Progenitor cell of endocrine pancreas (in vitro differentiated cells): ENCODE measurements at places on chromosomes 3 and 15. TPM values are rescaled to one million over a fixed set of nuclear protein-coding genes. Genes with fewer than 3 reads are reported as not detected.

GRCh38 chr15:52797625-52798501, 7.7 kb upstream of the ONECUT1 start:
- no peaks in the 10 kb centered on the region for H3K27me3 ChIP-seq
- H3K36me3 ChIP-seq: peaks cover 19% of the 10 kb centered on the region
- peak overlapping the region; percentile 86 for H3K27ac ChIP-seq
- DNase-seq: no peak

DNA sequence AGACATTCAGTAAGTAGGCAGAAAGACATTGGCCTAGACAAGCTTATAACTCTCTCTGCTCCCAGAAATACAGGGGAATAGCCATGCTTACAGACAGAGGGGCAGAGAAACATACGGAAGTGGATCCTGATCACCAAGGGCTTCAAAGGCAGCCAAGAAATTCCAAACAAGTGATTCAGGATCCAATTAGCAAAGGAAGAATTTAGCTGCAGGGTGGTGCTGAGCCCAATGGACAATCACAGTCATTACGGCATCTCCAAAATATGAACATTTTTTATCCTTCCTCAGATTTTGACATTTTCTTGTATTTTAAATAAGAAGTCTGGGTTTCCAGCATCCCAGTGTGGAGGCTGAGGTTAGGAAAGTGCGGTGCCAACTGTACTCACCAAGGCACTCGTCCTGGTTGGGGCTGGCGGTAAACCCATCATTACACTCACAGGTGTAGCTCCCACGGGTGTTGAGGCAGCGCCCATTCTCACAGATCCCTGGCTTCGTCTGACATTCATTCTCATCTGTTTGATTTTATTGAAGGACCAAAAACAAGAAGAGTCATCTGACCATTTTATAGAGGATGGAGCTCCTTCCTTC, 96.8 kb downstream of the DUT start:
- H3K36me3 ChIP-seq: peaks cover 2% of the 10 kb centered on the region
- no peak for DNase-seq
- no peak overlapping the region for H3K27ac ChIP-seq
- no peaks in the 10 kb centered on the region for H3K27me3 ChIP-seq

DNA sequence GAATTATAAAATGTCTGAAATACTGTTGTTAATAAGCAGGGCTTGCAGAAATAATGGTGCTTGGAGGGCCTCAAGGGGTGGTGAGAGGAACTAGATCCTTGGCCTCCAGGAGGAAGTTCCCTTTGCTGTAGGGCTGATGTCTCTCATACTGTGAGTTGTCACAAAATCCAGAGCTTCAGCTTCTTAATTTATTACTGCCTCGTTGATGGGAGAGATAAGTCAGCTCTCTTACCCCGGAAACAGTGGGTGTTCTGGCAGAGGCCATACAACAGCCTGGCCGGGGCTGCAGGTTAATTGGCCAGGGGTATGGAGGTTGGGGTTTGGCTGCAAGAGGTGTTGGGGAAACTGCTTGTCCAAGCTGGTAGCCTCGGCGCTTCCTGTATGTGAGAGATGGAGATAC, 15.5 kb downstream of the MAPKAPK3 start:
- DNase-seq: no peak
- H3K4me1 ChIP-seq: peaks cover 7% of the 10 kb centered on the region
- no peaks in the 10 kb centered on the region for H3K27me3 ChIP-seq
- no peaks in the 10 kb centered on the region for H3K36me3 ChIP-seq
- no peak overlapping the region for H3K4me3 ChIP-seq

DNA sequence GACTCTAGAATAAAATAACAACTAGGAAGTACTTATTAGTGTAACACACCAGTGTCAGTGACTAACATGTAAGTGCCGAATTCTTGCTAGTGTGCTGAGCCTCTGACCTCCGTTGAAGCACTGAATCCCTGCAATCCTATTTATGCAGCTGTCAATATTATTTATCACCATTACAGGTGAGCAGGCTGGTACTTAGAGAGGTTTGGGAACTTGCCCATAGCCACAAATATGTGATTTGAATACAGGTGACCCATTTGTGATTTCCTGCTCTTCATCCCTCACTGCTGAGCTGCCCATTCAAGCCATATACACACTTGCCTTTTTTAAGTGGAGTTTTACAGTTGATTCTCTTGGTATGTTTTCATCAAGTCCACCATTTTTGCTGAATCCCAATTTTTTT, 12.2 kb downstream of the EIF4E3 start:
- H3K4me3 ChIP-seq: no peak overlapping the region
- H3K36me3 ChIP-seq: peaks cover 3% of the 10 kb centered on the region
- H3K4me1 ChIP-seq: peaks cover 1% of the 10 kb centered on the region
- no peak overlapping the region for H3K27ac ChIP-seq
- no peaks in the 10 kb centered on the region for H3K27me3 ChIP-seq

DNA sequence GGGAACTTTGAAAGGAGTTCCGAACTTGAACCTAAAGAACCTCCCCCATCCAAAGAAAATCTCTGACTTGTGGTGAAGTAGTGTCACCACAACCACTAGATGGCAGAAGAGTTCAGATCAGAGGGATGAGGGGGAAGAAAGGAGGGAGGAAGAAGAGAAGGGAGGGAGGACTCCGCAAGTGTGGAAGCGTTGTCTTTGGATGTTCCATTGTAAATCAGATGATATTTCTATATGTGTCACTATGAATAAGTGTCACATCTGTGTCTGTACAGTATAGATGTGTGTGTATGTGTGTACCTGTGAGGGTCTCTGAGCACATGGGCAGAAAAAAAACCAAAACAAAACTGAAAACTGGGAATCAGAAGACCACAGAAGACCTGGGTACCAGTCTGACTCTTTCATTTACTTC, 16.9 kb downstream of the SLC24A1 start:
- H3K4me1 ChIP-seq: no peaks in the 10 kb centered on the region
- no peaks in the 10 kb centered on the region for H3K27me3 ChIP-seq
- no peaks in the 10 kb centered on the region for H3K36me3 ChIP-seq
- H3K27ac ChIP-seq: no peak overlapping the region

GRCh38 chr3:32522682-32523081, 20.0 kb upstream of the CMTM6 start:
- DNase-seq: no peak
- H3K4me1 ChIP-seq: peaks cover 7% of the 10 kb centered on the region
- no peak overlapping the region for H3K4me3 ChIP-seq
- H3K27ac ChIP-seq: peak overlapping the region; percentile 51
- peaks cover 34% of the 10 kb centered on the region for H3K36me3 ChIP-seq
- no peaks in the 10 kb centered on the region for H3K27me3 ChIP-seq

DNA sequence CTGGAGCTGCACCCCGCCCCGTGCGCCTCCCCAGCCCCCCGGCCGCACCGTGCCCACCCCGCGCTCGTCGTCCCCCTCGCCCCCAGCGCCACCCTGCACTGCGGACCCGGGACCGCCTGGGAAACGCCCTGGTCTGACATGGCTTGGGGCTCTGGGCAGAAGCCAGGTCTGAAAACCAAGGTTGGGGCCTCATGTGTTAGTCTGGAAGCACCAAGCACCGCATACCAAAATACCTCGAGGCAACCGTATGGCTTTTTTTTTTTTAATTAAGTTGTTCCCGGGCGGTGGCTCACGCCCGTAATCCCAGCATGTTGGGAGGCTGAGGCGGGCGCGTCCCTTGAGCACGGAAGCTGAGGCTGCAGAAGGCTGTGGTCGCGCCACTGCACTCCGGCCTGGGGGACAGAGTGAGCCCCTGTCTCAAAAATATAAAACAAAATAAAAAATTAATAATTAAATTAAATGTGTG, 91.5 kb upstream of the CHD2 start:
- H3K4me1 ChIP-seq: peaks cover 34% of the 10 kb centered on the region
- peak overlapping the region; percentile 80 for H3K4me3 ChIP-seq
- DNase-seq: no peak

GRCh38 chr3:118228151-118228550, 806.5 kb downstream of the IGSF11 start:
- no peak for DNase-seq
- H3K36me3 ChIP-seq: no peaks in the 10 kb centered on the region
- no peaks in the 10 kb centered on the region for H3K27me3 ChIP-seq

The ZIC4 gene
- not detected in 2 replicates for total RNA-seq

GRCh38 chr3:66133853-66134445, 86.9 kb upstream of the SLC25A26 start:
- H3K36me3 ChIP-seq: no peaks in the 10 kb centered on the region
- H3K4me1 ChIP-seq: peaks cover 12% of the 10 kb centered on the region
- H3K27ac ChIP-seq: no peak overlapping the region
- no peak overlapping the region for H3K4me3 ChIP-seq

- peaks cover 5% of the 10 kb centered on the region for H3K4me1 ChIP-seq
- H3K27me3 ChIP-seq: peaks cover 8% of the 10 kb centered on the region
- H3K4me3 ChIP-seq: no peak overlapping the region
- H3K36me3 ChIP-seq: no peaks in the 10 kb centered on the region
- no peak overlapping the region for H3K27ac ChIP-seq
- no peak for DNase-seq
Observed at GRCh38 chr3:170692720-170693119, 106.8 kb upstream of the SLC7A14 start.

DNA sequence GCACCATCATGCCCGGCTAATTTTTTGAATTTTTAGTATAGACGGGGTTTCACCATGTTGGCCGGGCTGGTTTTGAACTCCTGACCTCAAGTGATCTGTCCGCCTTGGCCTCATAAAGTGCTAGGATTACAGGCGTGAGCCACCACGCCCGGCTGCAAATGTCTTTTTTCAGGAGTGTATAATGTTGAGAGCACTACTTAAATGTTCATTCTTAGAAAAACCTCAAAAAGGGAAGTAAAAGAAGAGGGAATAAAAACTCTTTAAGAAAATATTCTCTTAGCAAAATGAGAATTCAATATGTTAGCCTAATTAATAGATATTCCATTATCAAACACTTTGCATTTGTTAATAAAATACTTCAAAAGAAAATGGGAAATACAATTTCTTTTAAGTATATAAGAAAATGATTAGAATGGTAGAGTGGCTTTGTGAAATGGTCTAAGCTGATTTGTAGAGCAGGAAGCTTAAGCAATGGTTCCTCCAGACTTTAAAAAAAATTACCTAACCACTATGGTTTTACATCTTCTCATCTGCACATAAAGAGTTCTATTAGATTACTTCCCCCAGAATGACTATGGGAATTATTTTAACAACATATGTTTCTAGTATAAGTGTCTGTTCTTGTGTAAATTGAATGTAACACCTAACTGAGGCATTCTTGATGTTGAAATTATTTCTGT, 226.7 kb upstream of the ALCAM start:
- no peaks in the 10 kb centered on the region for H3K4me1 ChIP-seq
- no peak overlapping the region for H3K27ac ChIP-seq
- no peaks in the 10 kb centered on the region for H3K27me3 ChIP-seq
- H3K4me3 ChIP-seq: no peak overlapping the region
- no peaks in the 10 kb centered on the region for H3K36me3 ChIP-seq

DNA sequence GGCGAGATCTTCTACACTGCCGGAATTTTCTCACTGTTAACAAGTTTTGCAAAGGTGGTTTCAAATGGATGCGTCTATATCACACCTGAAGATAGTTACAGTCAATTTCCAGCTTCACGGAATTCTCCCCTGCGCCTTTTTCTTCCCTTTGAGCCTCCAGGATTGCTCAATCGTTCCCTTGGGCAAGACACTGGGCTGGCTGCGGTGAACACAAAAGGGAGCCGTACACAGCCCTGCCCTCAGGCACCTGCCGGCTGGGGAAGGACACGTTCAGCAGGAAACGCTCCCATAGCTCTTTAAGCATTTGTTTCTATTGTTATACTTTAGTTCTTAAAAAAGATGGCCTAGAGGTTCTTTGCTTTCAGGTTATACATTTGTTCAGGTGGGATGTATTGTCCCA, 85.7 kb downstream of the C3orf70 start:
- no peak overlapping the region for H3K27ac ChIP-seq
- no peaks in the 10 kb centered on the region for H3K36me3 ChIP-seq
- peaks cover 1% of the 10 kb centered on the region for H3K4me1 ChIP-seq
- H3K4me3 ChIP-seq: no peak overlapping the region

The SEMA3B gene
- total RNA-seq: 24.6 and 27.6 TPM in 2 replicates

DNA sequence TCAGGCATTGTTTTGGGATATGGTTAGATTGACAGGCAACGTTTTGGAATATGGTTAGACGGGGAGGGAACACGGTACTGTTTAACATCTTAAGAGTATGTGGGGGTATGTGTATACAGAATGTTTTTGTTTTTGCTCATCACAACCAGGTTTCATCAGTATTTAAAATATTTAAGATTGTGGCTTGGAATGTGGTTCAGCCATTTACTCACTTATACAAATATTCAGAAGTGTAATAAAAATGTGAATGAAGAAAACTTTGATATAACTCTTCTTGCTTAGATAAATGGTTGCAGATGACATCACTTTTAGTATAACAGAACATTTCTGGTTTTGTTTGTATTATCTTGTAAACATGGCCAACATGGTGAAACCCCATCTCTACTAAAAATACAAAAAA, 3.9 kb upstream of the PAK2 start:
- no peak overlapping the region for H3K4me3 ChIP-seq
- H3K36me3 ChIP-seq: peaks cover 17% of the 10 kb centered on the region
- H3K27me3 ChIP-seq: no peaks in the 10 kb centered on the region
- no peak for DNase-seq

DNA sequence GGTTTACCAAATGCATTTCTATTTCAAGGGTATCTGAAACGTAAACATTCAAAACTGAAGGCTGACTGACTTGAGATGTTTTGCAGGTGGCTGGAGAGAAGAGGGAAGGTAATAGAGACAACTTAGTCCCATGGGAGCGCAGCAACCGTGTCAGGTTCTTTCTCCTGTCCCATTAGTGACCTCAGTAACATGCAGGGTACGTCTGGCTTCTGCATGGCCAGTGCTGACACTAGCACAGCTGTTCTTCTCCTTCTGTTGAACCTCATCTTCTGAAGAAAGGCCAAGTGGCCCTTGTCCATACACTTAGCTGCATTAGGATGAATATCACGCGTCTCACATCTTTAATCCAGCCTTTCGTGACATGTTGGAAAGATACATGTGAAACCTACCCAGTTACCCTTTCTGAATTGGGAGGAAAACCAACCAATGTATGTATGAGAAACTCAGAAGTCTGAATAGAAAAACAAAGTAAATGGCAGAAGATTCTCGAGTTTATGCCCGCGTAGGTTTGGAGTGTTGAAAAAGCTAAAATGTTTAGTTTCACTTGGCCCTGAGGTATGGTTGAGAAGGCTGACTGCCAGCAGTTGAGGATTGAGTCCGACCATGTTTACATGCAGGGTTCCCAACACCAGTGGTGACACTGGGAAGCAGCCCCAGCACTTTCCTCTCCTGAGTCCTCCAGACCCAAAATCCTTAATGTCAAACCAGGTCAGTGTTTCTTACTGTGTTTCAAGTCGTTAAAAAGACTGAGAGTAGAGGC, 10.3 kb downstream of the NCBP2 start:
- no peak for DNase-seq

- no peak overlapping the region for H3K4me3 ChIP-seq
- H3K36me3 ChIP-seq: peaks cover 18% of the 10 kb centered on the region
- no peaks in the 10 kb centered on the region for H3K4me1 ChIP-seq
- no peaks in the 10 kb centered on the region for H3K27me3 ChIP-seq
Observed at GRCh38 chr3:111821891-111822290, 37.2 kb upstream of the PHLDB2 start.

DNA sequence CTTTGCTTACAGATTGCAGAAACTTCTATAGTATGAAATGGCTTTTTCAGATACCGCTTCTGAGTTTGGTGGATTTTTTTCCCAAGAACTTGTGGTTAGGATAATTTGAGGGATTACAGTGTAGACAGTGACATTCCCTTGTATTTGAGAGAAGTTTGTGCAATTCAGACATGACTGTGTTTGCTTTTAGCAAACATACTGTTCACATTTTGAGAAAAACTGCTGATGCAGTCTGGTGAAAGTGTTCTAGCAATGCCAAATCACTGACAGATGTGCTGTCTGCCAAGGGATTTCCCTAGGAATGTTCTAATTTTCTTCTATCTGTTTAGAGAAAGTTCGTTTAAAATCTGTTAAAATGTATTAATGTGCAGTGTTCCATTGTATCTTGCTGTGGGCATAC, 652.6 kb downstream of the FHIT start:
- peaks cover 14% of the 10 kb centered on the region for H3K4me1 ChIP-seq
- H3K4me3 ChIP-seq: no peak overlapping the region
- H3K27ac ChIP-seq: no peak overlapping the region
- no peak for DNase-seq

GRCh38 chr15:89144491-89144890, 56.2 kb downstream of the ABHD2 start:
- no peaks in the 10 kb centered on the region for H3K27me3 ChIP-seq
- DNase-seq: no peak
